ENCODE measurements at places on chromosomes 3 and 15.

GRCh38 chr3:52860424-52860768 lies 25.6 kb upstream of the MUSTN1 start:
- DNase-seq, result no peak

- DNase-seq, result no peak
Measured at GRCh38 chr3:4588466-4588865, 95.3 kb downstream of the ITPR1 start.

GRCh38 chr3:126419886-126420786 lies 25.4 kb downstream of the CFAP100 start:
- peak; percentile 33 for DNase-seq

GRCh38 chr3:135995766-135996165 lies 30.2 kb downstream of the PPP2R3A start:
- no peak for DNase-seq

DNA sequence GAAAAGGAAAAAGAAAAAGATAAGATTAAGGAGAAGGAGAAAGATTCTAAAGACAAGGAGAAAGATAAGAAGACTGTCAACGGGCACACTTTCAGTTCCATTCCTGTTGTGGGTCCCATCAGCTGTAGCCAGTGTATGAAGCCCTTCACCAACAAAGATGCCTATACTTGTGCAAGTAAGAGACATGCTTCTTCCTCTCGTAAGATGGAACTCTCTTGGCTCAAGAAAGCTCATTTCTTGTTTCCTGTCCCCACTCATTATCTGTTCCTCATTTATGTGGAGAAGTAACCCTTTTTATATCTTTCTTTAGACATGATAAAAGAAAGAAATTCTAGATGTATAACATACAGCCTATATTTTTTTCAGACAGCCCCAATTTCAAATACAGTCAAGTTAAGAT lies 101.4 kb downstream of the KLHL25 start:
- DNase-seq, result no peak

- DNase-seq, result no peak
Measured at GRCh38 chr3:165518346-165518745, 318.9 kb downstream of the BCHE start.

GRCh38 chr15:95471690-95472086 lies 858.8 kb upstream of the NR2F2 start:
- DNase-seq, result no peak

- DNase-seq, result no peak
Measured at GRCh38 chr3:134624537-134625287, 26.1 kb downstream of the KY start.

GRCh38 chr15:39041979-39042495 lies 477.4 kb upstream of the RASGRP1 start:
- no peak for DNase-seq

GRCh38 chr3:72947715-72948490 lies 48.7 kb upstream of the PPP4R2 start:
- DNase-seq, result no peak
